Forelimb muscle (tissue), 1 donor: ENCODE measurements at places on chromosomes 5 and 9.

- no peak for DNase-seq
These were observed 42.3 kb downstream of the PRELID2 start for GRCh38 chr5:145792840-145793239.

DNA sequence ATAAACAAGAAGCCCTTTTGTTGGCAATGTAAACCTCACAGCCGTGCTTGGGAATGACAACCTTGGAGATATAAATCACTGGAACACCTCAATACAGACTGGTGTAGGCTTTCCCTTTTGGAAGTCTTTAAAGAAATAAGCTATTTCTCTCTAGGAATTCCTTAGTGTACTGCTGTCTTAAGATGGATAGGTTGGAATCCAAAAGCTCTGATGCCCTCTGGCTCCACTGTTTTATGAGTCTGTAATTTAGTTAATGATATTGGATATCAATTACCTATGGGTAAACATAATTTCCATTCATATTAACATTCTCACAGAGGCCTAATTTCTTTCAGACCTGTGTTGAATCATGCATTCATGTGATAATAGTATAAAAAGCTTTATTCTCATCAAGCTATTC lies 435.9 kb upstream of the MPDZ start:
- no peak for DNase-seq

DNA sequence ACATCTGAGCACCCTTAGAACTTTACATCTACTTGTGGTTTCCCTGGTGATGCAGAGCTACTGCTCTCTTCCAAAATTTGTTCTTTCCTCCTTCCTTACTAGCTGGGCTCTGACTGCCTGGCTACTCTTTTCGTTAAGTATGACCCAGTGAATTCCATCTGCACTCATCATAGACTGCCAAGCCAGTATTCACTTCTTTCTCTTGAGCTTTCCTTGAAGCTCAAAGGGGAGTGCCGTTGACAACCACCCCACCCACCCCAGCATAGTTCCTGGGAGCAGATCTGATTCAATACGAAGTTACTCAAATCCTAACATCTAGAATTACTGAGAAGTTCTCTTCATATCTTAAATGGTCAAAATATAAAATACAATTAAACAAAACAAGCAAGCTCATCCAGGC lies 190.5 kb downstream of the ADAMTS12 start:
- DNase-seq, result no peak

DNA sequence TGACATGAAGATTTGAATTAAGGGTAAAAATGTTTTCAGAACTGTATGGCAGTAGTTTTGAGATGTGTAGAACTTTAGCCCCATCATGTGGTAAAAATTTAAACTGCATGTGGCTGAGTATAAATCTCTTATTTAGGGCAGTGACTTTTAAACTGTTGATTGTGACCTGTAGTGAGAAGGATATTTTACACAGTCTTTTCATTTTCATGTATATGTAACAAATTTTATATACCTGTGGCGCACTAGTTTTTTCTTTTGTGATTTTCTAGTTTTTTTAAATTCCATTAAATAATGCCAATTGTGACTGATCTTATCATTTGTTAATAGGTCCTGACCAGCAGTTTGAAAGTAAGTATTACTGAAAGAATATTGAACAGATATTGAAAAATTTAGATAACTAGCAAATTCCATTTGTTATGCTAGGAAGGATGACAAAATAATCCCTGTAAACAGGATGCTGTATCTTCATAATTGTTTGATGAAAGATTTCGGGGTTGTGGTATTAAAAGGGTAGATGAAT lies 47.2 kb downstream of the GPBP1 start:
- peak; percentile 52 for DNase-seq

- DNase-seq, result no peak
These were observed 18.3 kb downstream of the RNF180 start for GRCh38 chr5:64183956-64184355.
